T-helper 2 cell (primary cell): ENCODE measurements at places on chromosomes 7 and 10.

DNA sequence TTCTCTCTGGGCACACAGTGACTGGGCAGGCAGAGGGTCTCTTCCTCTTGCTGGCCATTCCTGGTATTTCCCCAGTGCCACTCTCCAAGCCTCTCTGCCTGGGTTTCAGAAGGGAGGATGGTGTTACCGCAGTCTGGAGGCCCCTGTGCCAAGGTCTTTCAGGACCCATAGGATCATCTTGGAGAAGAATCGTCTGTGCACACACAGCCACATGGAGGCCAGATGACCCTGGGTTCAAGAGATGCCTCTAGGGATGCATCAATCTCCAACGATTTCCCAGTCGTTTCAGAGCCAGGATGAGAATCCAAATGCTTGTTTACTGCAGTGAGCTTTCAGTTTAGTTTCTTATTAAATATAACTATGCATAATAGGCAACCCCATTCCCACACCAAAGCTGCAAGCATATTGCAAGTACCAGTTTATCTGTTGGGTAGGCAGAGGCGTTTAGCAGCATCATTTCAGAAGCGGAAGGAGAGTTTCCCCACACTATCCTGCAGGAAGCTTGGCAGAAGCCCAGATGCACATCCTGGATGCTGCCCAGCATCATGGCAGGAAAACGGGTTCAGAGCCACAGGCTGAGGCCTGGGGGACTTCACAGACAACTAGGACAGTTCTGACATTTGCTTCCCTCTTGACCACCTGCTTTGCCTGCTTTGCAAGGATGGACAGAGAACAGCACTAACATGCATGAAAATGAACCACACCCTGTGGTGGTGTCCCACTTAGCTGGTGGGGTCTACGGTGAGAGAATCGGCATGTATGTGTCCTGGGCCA is 134.7 kb upstream of the FAM20C start:
- DNase-seq, result no peak

DNA sequence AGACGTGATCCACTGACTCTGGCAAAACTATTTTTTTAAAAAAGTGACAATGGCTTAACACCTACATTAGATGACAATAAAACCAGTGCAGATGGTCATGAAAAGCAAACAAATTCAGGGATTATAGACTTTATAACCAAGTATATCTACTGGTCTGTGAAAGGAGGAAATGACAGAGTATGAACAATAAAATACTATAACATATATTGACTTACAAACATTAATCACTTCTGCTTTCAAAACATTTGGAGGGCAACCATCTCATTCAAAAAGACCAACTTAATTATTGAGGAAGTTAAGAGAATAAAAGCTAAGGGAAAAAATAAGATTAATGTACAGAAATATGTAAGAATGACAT is 34.8 kb downstream of the JMJD1C start:
- no peak for DNase-seq

DNA sequence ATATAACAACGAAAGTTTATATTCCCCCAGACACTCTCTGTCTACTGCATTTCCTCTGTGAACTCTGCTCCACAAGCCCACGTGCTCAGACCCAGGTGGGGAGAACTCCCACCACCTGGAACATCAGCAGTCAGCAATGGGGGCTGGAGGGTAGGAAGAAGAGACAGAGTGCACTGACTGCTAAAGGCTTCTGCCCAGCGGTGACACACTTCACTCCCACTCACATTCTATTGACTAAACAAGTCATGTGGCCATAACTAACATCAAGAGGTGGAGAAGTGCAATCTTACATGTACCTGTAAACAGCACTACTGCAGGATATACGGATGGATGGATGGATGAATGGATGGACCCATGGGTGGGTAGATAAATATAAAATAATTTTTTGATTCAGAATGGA is 122.2 kb downstream of the MPP7 start:
- DNase-seq, result no peak

GRCh38 chr10:128958834-128959690 is 508.0 kb upstream of the MGMT start:
- no peak for DNase-seq

DNA sequence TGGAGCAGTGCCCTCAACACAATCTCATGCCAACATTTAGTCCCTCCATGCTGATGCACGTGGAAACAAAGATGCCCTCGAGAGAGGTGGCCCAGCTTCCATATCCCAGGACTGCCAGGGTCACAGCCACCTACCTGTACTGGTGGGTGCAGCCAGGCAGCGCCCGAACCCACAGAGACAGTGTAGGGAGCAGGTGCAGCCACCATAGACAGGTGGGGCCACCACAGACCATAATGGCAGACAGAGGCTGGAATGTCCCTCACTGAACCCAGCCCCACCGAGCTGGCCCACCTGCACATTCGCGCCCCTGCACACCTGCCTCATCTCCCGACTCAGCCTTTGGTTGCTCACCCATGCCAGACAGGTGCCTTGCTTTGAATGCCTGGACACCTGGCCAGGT is 18.3 kb upstream of the CPXM2 start:
- no peak for DNase-seq
